ENCODE measurements at places on chromosomes 16 and 17.

GRCh38 chr17:2240541-2240940 is 63.0 kb downstream of the SMG6 start:
- DNase-seq = no peak

DNA sequence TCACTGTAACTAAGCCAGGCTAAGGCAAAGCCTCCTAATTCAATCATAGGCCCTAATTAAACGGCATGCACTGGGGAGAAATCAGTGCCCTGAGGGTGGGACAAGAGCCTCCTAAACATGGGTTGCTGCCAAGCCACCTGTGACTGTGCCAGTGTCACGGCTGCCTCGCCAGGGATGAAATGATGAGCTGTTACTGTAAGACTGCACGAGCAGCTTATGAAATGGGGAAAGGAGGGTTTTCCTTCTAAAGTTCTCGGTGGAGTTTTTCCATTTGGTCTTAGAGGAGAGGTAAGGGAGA is 12.7 kb downstream of the TMEM11 start:
- no peak for DNase-seq

DNA sequence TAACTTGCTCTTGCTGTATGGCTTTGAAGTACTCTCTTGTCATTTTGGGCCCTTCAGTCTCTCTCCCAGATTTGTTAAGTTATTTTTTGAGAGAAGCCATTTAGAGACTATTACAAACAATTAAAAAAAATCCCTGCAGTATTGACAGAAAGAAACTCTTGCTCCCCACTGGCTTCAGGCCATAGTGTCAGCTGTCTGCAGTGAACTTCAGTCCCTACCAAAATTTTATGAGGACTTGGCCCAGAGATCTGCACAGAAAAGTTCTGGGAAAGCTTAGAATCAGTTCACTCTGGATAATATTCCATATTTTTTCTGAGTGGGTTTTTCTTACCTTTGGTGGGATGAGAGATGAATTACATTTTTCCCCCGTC is 30.9 kb upstream of the SUPT4H1 start:
- no peak for DNase-seq

GRCh38 chr17:64732336-64733006 is 70.4 kb upstream of the SMURF2 start:
- DNase-seq = no peak

- DNase-seq = no peak
These were observed 103.5 kb upstream of the XYLT1 start for GRCh38 chr16:17574256-17574655.

DNA sequence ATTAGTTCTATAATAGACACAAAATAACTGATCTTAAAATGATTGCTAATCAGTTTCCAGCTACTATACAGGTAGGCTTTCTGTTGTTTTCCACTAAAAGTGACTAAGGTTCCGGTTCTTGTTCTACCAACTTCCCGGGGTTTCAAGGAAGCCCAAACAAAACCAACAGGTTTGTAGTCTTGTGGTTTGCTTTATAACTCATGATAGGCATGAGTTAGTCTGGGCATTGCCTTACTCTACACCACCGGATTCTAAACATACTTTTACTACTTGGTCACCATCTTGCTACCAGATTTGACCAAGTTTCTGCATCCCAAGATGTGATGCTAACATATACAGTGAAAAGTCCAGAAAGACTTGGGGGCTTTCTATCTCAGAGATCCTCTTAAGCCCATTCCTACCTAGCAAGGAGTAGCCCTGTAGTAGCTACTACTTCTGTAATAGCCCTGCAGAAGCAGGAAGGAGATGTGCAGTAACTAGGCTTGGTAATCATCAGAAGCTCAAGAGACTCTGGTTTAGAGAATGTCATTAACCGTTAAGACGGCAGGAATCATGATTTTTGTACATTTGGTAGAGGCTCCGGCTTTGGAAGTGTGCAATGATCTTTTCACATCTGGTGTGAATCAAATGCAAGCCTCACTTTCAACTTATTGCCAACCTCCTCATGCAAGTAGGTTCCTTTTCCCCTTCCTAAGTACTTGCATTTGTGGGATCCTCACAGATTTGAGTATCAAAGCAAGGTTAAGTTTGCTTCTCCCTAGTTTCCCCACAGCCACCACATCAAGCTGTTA is 1.6 kb downstream of the FAM117A start:
- no peak for DNase-seq

DNA sequence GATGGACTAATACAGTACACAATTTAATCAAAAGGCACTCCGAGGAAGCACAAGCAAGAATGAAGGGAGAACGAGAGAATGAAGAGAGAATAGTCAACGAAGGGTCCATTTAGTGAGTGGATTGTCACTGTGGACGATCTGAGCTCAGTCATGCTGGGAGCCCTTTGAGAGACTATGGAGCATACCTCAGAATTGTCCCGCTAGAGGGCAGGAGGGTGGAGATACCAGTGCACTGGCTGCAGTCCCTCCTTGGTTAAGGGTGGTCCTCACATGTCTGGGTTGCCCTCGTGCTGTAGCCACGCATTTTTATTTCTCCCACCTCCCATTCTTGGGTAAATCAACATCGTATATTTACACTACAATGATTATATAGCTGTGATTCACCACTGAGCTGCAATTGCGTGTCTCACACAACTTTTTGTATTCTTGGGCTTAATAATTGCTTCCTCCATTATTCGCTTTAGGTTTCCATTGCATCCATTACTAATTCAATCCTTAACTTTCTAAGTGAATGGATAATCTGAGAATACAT is 33.2 kb upstream of the FAM20A start:
- no peak for DNase-seq

DNA sequence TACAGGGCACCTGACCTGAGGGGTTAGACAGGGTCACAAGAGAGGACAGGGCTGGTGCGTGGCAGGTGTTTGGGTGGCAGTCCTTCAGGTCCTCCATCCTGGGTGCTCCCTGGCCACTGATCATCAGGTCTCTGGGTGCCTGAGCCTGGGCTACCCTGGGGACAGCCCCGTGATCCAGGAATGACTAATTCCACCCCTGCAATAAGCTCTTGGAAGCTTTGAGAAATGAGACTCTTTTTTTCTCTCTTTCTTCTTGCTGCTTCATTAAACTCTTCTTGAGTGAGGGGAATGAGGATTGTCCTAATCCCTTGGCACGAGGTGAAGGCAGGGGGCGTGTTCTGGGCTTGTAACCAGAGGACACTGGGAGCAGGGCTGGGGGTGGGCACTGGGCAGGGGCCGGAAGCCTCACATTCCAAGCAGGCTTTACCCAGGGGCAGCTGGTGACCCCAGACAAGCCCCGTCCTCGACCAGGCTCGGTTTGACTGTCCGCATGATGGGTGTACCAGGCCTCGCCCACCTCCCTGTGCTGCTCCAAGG is 21.4 kb upstream of the SPNS2 start:
- DNase-seq = no peak

- DNase-seq = no peak
These were observed 309.9 kb upstream of the ASIC2 start for GRCh38 chr17:33602981-33603380.

DNA sequence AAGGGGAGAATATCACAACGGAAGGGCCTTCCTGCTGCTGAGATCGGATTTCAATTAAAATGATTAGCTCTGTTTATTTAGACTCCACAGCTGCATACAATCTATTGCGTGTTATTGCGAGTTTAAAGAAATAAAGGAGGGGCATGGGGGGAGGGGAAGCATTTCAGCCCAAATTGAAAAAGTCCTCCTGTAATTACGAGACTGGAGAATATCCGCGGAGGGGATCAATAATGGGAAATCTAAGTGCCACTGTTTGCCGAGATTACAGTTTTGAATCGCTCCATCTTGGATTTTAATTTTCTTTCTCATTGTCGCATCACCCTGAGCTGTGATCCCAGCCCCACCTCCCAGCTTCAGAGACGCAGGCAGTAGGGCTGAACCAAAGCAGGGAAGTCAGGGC is 15.7 kb upstream of the RPL38 start:
- DNase-seq = no peak

- no peak for DNase-seq
These were observed 45.3 kb downstream of the GLG1 start for GRCh38 chr16:74561626-74562025.
